ENCODE measurements at places on chromosomes 2 and 18.

- no peak for DNase-seq
Observed at GRCh38 chr2:197138506-197138905, 172.1 kb downstream of the ANKRD44 start.

GRCh38 chr2:193895226-193895625 lies 1700.5 kb upstream of the TMEFF2 start:
- peak; percentile 43 for DNase-seq

DNA sequence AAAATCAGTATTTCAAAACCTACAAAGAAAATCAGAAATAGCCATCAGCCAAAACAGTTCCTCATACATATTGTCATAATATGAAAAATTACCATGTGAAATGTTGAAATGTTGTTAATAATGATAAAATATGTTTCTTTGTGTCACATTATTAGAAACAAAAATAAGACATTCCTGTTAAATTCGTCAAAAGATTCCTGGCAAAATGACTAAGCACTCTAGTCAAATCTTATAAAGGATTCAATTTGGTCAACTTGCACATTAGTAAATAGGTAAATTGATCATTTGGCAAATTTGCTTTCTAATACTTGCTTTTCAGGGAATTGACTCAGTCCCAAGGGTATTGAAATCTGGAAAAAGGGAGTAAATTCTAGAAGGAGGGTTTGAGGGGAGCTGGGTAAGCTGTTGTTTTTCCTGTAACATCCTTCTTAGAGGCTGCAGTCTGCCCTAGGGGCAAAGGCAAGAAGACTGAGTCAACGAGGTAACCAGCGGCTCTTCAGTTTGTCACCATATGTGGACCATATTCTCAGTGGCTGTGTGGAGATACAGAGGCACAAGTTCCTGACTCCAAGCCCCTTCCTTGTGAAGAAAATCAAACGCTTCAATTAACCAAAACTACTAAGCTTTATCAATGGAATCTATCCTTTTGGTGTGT lies 482.3 kb downstream of the TNS1 start:
- no peak for DNase-seq

GRCh38 chr2:170878505-170878904 lies 50.5 kb upstream of the GORASP2 start:
- DNase-seq, result no peak

DNA sequence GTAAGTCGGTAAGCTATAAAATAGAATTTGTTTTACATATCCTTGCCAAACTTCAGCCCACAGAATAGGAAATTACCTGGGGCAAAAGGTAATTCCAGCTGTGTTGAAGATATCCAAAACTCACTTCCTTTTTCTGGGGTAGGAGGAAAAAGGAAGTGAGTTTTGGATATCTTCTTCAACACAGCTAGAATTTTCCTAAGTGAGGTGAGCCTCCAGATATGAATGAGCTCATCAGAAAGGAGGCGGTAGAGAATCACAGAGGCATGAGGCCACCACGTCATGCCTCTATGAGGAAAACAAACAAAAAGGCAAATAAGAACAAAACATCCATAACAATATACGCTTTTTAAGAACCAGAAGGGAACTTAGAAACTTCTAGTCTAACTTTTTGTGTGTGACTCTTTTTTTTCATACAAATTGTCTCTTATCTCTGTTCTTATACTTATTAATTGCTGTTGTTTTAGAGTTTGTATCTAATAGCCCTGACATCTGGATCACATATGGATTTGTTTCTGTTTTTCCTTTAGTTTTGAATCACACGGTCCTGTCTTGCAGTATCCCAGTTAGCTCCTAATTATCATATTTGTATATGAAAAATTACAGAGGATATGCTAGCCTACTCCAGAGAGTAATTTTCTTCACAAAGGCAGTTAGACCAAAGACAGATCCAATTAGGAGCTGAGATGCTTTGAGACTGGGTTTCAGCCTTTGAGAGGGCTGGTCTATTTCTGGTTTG lies 104.5 kb downstream of the RBM43 start:
- DNase-seq, result peak; percentile 5

GRCh38 chr2:48414980-48415835 lies 114.7 kb upstream of the STON1 start:
- DNase-seq, result peak; percentile 51

DNA sequence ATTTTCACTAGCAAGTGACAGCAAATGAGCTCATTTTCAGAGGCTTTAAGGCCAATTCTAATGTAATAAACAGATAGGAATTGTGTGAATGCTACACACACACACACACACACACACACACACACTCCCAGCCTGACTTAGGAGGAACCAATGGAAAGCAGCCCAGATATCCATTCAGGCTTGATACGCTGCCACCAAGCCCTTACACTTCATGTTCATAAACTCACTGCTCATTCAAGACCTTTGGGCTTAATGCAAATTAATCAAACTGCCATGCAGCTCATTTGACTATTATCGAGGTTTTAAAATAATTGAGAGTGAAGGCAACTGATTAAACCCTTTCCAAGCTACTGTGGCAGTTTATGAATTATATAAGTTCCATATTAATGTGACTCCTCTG lies 298.9 kb upstream of the NCKAP5 start:
- no peak for DNase-seq

Measured in DMS53 (cell line).